ENCODE measurements at places on chromosomes 2 and 18.

- no peak for DNase-seq
Observed at GRCh38 chr2:24820598-24821432, 27.6 kb downstream of the CENPO start.

DNA sequence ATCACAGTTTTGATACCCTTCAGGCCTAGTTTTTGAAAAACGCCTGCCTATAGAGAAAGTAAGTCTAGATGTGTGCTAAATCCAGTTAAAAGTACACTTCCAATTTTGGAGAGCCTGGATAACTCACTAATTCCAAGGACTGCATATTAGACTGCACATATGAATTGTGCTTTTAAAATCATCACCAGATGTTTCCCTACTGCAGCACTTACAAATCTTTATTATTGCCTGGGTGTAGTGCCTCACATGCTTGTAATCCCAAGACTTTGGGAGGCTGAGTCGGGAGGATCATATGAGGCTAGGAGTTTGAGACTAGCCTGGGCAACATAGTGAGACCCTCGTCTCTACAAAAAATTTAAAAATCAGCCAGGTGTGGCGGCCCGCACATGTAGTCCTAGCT is 35.9 kb upstream of the HTR2B start:
- DNase-seq, result no peak

DNA sequence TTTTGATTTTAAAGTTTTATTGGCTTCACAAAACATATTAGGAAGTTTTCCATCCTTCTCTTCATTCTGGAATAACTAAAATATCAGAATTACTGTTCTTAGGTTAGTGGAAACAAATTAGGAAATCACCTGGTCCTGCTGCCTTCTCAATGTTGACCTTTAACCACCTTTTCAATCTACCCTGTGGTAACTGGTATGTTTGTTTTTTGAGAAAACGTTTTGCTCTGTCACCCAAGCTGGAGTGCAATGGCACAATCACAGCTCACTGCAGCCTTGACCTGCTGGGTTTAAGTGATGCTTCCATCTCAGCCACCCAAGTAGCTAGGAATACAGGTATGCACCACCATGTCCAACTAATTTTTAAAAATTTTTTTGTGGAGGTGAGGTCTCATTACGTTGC is 28.4 kb downstream of the ACYP2 start:
- DNase-seq, result no peak

- no peak for DNase-seq
Observed at GRCh38 chr2:235636546-235636945, 142.7 kb downstream of the AGAP1 start.

DNA sequence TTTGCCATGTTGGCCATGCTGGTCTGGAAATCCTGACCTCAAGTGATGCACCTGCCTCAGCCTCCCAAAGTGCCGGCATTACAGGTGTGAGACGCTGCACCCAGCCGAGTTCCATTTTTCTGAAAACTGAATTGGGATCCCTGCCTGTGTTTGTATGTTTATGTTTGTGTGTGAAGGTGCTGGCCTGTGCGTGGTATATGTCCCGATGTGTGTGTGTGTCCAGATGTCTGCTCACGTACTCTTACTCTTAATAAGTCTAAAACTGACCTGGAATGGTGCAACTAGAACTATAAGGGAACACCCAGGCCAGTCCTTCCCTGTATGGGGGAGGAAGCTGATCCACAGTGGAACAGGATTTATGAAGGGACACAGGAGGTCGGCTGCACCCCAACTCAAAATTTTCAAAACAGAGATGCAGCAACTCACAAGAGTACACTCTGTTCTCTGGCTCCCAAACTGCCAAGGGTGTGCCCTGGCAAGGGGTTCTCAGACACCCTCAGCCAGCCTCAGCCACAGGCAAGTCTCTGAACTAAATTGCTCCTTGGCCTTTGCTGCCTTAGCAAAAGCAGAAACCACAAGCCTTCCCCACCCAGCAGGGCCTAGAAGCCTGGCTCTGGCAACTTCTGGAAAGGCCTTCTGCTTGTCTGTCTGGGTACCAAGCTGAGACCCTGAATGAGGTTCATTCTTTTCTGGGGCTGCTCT is 36.5 kb downstream of the RHOB start:
- no peak for DNase-seq

- DNase-seq, result no peak
Observed at GRCh38 chr2:238938003-238938400, 90.1 kb downstream of the TWIST2 start.
